ENCODE measurements at places on chromosomes 16 and 17.

- DNase-seq: peak; percentile 88
These were observed 31.1 kb upstream of the CPNE2 start for GRCh38 chr16:57061084-57061905.

DNA sequence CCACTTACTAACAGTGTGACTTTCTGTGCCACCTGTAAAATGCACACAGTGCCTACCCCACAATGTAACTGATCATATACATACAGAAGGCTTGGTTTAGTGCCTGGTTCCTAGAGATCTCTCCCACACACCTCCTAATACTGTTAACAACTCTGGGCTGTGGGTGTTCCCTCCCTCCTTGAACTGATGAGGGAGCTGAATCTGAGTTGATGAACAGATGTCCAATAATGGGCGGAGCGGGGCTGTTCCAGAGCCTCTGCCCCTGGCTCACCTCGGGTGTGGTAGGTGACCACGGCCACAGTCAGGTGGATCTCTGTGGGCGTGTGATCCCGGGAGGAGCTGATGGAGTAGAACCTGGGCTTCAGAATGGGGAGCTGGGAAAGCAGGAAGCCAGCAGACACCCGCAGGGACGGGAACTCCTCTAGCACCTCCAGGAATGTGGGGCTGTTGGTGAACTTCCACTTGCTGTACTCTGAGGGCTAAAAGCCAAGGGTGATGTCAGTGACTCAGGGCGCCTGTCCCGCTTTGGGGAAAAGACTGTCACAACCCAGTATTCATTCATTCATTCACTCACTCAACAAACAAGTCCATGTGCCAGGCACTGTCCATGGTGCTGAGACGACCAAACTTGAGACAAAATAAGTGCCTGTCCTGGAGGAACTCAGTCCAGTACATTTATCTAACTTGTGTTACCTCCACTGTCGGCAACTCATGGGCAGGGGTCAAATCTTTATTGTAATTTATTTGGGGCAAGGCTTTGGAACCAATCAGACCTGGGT, 37.6 kb downstream of the NOS2 start:
- no peak for DNase-seq

DNA sequence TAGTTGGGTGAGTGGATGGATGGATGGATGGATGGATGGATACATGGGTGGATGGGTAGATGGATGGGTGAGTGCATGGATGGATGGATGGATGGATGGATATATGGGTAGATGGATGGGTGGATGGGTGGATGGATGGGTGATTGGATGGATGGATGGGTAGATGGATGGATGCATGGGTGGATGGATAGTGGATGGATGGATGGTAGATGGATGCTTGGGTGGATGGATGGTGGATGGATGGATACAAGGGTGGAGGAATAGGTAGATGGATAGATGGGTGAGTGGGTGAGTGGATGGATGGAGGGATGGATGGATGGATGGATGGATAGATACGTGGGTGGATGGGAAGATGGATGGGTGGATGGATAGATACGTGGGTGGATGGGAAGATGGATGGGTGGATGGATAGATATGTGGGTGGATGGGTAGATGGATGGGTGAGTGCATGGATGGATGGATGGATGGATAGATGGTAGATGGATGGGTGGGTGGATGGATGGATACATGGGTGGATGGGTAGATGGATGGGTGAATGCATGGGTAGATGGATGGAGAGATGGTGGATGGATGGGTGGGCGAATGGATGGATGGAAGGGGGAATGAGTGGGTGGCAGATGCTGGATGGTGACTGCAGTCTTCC, 19.0 kb downstream of the ZNF469 start:
- DNase-seq: no peak

DNA sequence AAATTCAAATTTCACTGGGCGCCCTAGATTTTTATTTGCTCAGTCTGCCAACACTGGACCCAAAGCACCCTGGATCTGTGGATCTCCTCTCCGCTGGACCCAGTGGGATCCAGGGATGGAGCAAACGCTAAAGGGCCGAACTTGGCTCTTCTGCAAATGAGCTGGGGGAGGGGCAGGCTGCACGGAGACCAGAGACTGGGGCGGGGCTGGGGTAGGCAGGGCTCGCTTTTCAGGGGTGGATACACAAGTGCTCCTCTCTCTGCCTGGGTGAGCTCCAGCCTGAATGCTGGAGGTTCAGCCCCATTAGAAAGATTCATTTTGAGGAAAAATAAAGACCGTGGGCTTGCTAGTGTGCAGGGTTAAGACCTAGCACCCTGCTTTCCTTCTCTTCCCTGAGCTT, 8.9 kb downstream of the CBX4 start:
- DNase-seq: peak; percentile 64

DNA sequence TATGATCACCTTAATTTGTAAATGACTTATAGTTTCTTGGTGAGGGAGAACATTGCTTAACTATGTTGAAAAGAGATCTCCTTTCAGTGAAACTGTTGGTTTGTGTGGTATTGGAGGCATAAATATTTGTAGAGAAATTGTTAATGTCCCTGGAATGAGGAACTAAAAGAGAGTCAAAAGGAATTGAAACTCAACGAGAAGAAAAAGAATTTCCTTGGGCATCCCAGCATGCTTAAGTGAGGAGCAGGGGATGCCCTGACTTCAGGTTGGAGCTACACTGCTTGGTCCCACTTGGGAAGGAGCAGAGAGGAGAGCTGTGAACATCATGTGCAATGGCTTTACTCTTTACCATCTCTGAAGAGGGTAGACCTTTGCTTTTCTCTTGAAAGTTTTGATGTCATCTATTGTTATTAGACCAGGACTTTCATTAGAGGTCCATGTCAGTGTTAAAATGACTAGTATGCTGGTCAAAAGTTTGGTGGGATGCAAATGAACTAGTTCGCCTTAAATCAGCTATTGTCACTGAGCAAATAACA, 21.7 kb downstream of the KRT23 start:
- DNase-seq: no peak

DNA sequence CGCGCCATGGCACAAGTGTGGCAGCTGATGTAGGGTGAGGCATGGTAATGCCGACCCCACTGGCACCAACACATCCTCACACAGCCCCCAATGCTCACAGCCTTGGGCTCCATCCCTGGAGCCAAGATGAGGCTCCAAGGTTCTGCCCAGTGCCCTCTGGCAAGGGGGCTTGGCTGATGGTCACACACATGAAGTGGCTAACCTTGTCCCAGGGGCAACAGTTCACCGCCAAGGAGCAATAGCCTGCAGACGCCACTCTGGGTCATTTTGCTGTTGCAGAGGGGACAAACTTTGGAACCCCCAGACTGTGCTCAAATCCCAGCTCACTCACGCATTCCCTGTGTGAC, 26.8 kb downstream of the TNFRSF13B start:
- DNase-seq: no peak

- DNase-seq: no peak
These were observed 674 bp downstream of the TOM1L1 start for GRCh38 chr17:54901230-54901822.

GRCh38 chr16:50653633-50654519, 27.2 kb downstream of the SNX20 start:
- peak; percentile 10 for DNase-seq

DNA sequence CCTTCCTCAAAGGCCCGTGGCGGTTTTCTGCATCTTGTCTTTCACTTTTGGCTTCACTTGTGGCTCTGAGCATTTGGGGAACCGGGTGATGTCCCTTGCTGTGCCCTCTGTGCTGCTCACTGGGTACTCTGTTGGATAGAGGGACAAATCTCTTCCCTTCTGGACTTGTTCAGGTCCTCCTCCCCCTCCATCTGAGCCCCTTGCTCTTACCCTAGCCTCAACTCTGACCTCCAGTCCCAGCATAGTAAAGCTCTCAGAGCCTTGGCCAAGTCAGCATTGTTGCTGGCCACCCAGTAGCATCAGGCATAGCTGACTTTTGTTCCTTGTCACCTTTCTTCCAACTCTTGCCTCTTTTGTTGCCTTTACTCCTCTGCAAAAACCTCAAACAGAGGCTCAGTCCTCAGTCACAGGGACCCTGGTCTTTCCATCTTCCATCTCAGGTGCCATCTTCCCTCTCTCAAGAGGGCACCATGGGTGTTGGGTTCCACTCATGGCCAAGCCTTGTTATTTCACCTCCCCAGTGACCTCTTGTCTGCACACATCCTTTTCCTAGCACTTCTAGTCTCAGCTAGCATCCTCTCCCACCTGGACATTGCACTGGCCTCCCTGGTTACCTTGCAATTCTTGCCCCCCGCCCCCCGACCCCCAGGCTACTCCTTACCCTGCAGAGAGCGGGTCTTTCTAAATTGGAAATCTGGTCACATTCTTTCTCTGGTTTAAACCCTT, 393 bp upstream of the PSMB10 start:
- no peak for DNase-seq

GRCh38 chr17:39674702-39675389, 6.6 kb downstream of the PNMT start:
- peak; percentile 89 for DNase-seq

DNA sequence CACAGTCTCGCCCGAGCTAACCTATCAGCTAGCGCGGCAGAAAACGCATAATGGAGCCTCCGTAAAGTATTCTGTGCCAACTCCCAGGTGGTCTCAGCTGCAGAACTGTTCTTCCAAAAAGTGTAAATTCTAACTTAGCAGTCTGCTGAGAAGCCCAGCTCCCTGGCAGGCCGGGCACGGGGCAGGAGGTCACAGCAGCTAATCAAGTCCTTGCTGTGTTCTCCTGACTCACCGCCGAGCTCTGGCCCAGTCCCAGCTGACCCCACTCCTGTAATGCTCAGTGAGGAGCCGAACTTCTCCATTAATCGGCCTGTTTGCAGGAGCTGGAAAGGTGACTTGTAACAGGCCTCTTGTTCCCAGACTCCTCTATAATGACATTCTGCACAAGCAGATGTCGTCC, 193.3 kb downstream of the IRX3 start:
- peak; percentile 30 for DNase-seq

- no peak for DNase-seq
These were observed 237.7 kb upstream of the ZFHX3 start for GRCh38 chr16:73285436-73286201.

DNA sequence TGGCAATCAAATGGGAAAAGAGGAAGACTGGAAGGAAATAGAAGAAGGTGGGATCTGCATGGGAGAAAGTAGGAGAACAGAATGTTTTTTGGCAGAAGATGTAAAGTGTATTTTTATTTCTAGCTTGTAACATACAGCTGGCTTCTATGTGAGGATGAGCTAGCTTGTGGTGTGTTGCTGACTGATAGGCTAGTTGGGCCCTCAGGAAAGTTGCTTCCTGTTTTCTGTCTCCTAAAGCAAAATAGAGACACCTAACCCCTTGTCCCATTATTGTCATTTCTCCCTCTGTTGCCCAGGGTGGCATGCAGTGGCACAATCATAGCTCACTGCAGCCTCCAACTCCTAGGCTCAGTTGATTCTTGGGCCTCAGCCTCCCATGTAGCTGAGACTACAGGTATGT, 15.9 kb downstream of the TNRC6A start:
- no peak for DNase-seq

GRCh38 chr16:74601126-74601871, 5.6 kb downstream of the GLG1 start:
- DNase-seq: no peak

DNA sequence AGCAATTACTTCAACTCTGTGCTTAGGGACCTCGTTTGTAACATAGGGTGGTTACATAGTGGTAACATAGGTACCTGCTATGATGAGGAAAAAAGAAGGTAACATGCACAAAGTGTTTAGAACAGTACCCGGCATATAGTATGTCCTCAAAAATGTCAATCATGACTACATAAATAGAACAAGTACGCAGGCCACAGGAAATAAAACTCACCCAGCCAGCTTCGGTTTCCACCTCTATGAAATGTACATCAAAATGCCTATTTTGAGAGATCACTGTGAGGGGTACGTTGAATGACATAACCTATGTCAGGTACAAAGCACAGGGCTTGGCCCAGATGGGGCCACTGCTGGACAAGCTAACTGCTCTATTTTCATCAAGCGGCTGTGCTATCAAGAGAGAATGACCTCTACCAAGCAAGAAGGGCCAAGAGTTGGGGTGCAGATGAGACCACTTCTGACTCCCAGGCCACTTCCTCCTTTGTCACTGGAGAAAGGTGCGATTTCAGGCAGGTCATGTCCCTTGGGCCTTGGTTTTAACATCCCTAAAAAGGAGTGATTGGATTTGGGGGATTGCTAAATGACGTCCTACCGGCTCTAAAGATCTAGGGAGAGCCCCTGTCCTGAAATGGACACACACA, 45.4 kb downstream of the WSB1 start:
- DNase-seq: no peak

GRCh38 chr17:427327-427726, 74.7 kb upstream of the RPH3AL start:
- no peak for DNase-seq

DNA sequence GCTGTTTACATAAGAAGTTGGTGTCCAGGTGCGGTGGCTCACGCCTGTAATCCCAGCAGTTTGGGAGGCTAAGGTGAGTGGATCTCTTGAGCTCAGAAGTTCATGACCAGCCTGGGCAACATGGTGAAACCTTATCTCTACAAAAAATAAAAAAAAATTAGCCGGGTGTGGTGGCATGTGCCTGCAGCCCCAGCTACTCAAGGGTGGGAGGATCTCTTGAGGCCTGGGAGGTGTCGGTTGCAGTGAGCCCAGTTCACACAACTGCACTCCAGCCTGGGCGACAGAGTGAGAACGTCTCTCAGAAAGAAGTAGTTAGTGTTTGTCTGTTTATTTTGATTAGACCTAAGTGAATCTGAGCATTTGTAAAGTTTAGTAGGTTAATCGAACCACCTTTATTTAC, 12.8 kb downstream of the DDX19A start:
- no peak for DNase-seq

All from right cardiac atrium (tissue), 5 donors.